ENCODE measurements at places on chromosomes 11 and 22.

DNA sequence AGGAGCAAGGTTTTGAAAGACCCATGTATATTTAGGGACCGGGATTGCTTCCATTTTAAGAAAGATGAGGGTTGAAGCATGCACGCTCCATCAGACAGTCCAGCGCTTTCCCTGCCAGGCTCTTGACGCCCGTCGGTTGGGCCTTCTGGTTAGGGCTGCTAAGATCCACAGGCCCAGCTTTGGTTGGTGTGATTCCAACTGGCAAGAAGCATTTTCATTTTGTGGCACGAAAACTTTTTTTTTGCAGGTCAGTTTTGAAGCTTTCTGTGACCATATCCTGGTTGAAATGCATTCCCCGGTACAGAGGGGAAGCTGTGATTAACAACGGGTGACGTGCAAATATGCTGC, 34.3 kb upstream of the MPPED1 start:
- no peak for DNase-seq

DNA sequence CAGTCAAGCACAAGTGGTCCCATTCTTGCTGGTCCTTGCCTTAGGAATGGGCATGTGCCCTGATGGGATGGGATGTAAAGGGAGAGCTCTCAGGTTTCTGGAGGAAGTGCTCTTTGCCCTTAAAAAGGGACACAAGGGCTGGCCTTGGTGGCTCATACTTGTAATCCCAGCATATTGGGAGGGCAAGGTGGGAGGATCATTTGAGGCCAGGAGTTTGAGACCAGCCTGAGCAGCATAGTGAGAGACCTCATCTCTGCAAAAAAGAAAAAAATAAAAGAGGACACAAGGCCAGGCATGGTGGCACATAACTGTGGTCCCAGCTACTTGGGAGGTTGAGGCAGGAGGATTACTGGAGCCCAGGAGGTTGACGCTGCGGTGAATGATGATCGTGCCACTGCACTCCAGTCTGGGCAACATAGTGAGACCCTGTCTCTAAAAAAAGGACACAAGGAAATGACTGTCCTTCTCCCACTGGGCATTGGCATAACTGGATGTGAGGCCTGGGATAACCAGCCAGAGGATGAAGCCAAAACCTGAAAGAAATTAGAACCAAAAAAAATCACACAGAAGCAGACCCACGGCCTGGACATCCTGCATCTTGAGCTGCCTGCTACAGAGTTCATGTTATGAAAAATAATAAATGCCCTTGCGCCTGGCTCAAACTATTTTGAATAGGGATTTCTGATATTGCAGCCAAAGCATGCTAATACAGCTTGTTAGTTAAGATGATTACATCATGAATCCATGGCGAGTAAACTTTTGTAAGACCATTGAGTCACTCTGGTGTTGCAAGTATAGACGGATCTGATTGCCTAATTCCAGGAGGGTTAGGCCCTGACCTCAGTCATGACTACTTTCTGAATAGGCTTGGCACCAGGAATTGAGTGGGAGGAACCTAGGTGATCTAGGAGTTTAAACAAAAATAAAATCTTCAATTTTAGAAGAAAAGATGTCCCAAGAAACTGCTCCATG, 12.9 kb upstream of the CRKL start:
- no peak for DNase-seq

- no peak for DNase-seq
Observed at GRCh38 chr11:118212131-118212725, 12.6 kb downstream of the JAML start.

- no peak for DNase-seq
Observed at GRCh38 chr22:31327806-31328543, 18.2 kb downstream of the PATZ1 start.

DNA sequence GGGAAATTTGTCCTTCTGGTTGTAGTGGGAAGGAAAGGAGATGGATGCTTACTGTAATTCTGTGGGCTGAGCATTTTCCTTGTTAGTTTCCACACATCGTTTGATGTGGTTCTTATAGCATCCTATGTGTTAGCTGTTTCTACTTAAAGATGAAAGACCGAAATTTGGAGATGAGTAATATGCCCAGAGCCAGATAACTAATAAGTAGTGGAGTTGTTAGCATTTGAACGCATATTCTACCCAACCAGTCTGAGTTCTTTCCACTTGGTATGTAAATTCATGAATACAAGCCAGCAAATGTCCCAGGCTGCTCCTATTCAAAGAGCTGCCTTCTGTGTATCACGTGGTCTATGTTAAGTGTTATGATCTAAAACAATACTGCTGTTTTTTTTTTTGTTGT, 14.6 kb downstream of the SPECC1L start:
- no peak for DNase-seq

DNA sequence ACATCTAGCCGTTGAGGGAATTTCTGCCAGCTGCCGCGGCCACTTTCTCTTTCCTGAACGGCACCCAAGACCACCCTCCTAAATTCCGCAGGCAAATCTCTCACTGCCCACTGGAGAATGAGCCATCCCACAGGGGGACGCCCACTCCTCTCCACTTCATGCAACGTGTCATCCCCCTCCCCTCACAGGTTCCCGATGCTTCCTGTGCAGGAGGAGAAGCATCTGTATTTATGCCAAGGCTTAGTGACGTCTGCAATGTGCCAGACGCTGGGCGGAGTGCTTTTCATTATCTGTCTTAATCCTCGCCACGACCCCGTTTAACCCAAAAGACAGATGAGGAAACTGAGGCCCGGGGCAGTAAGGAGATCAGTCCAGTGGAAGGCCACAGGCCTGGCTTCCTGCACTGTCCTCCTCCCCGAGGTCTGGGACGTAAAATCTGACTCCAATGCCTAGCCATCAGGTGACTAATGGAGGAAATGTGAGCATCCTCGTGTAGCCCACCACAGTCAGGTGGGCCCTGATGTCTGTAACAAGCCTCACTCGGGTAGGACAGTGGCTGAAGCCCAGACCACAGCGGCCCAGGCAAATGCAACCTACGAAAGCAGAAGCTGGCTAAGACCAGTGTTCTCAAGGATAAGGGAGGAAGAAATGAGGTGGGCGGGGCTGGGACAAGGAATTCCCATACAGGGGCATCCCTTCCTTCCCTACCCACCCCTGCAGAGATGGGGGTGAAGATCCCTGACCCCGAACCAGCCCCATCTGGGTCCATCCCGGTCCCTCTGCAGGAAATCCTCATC, 23.1 kb downstream of the MN1 start:
- DNase-seq = no peak

DNA sequence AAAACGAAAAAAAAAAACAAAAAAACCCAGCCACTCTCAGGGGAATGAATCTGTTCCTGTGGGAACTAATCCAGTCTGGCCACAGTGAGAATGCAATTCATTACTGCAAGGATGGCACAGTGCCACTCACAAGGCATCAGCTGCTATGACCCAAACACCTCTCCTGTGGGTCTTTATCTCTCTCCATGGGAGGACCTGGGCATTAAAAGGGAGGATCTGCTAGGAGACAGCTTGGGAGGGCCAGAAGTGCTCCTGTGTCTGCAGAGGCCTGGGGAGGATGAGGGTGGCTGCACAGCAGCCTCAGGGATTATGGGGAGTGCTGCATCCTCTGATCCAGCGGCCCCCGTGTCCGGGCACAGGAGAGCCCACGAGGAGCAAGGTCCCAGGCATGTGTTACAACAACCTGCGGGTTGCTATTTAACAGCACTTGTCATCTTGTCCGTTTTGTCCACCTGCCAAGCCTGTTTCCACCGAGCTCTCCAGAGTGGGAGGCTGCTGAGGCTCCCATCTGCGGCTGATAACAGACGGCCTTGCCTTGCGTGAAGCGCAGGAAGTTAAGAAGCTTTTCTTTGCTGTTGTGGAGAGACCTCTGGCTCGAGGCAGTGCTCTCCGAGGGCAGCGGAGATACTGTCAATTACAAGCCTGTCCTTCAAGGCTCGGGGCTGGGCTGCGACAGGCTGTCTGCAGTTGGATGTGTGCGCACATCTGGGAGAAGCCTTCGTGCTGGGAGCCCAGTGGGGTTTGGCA, 97.7 kb downstream of the NXPE2 start:
- peak; percentile 47 for DNase-seq
